ENCODE measurements at places on chromosomes 2 and 18. TPM values are rescaled to one million over a fixed set of nuclear protein-coding genes. Genes with fewer than 3 reads are reported as not detected.

- H3K27ac ChIP-seq, result no peak overlapping the region
- DNase-seq, result no peak
- no peaks in the 10 kb centered on the region for H3K27me3 ChIP-seq
- H3K4me3 ChIP-seq, result no peak overlapping the region
- H3K36me3 ChIP-seq, result no peaks in the 10 kb centered on the region
- H3K4me1 ChIP-seq, result no peaks in the 10 kb centered on the region
Measured at GRCh38 chr2:236720974-236721540, 151.4 kb downstream of the ACKR3 start.

The MYO7B gene
- 0.51 TPM for total RNA-seq

GRCh38 chr2:6972067-6972710, 55.0 kb downstream of the RNF144A start:
- H3K4me1 ChIP-seq, result peaks cover 9% of the 10 kb centered on the region
- DNase-seq, result no peak

GRCh38 chr2:19114754-19115231, 243.6 kb downstream of the OSR1 start:
- no peak overlapping the region for H3K27ac ChIP-seq
- no peak overlapping the region for H3K4me3 ChIP-seq
- no peak for DNase-seq
- H3K36me3 ChIP-seq, result no peaks in the 10 kb centered on the region
- H3K27me3 ChIP-seq, result no peaks in the 10 kb centered on the region
- H3K4me1 ChIP-seq, result peaks cover 2% of the 10 kb centered on the region

The NT5C1B gene
- total RNA-seq, result not detected

- DNase-seq, result no peak
- no peak overlapping the region for H3K27ac ChIP-seq
- no peaks in the 10 kb centered on the region for H3K27me3 ChIP-seq
- peaks cover 35% of the 10 kb centered on the region for H3K4me1 ChIP-seq
Measured at GRCh38 chr18:58856881-58857280, 7.8 kb upstream of the ZNF532 start.

- no peak overlapping the region for H3K27ac ChIP-seq
- no peaks in the 10 kb centered on the region for H3K36me3 ChIP-seq
- DNase-seq, result no peak
Measured at GRCh38 chr2:203707530-203707929, 1.1 kb downstream of the CD28 start.

The DSG4 gene
- total RNA-seq, result not detected

GRCh38 chr2:133169274-133169912, 398.9 kb downstream of the NCKAP5 start:
- no peak overlapping the region for H3K4me3 ChIP-seq
- no peak overlapping the region for H3K27ac ChIP-seq
- DNase-seq, result no peak

The SP140 gene
- 5.5 TPM for total RNA-seq

DNA sequence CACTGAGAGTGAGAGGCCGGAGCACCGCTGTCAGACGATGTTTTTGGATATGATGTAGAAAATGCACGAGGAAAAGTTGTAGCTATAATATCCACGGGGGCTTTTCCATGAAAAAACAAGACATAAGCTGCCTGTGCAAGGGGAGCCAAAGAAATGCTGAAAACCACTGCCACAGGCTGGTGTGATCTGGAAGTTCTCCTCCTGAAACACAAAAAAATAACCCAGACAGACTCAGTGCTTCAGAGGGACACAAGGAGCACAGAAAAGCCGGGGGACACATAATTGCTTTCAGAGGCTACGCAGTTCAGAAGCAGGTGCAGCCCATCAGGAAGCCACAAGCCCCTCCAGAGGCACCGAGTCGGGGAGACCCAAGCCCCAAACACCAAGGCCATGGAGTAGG, 98.2 kb downstream of the ZNF516 start:
- no peaks in the 10 kb centered on the region for H3K36me3 ChIP-seq
- no peak for DNase-seq
- H3K4me1 ChIP-seq, result peaks cover 4% of the 10 kb centered on the region
- no peaks in the 10 kb centered on the region for H3K27me3 ChIP-seq
- H3K4me3 ChIP-seq, result no peak overlapping the region

DNA sequence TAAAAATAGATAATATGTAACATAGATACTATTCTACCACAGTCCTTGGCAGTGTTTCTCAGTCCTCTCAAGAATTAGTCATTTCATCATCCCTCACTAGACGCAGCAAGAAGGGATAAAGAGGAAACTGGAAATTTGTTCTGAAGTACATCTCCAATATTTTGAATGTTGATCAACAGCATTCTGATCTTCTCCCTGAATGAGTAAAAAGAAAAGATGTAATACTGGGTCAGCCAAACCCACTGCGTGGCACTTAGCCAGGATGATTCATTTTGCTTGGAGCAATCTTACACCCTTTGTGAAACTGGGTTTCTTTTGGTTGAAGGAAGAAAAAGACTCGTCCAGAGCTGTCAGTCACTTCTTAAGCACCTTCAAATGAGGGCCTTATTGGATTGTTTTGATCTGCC, 54.1 kb downstream of the TAF1B start:
- peak; percentile 28 for DNase-seq
- H3K27ac ChIP-seq, result no peak overlapping the region
- H3K36me3 ChIP-seq, result peaks cover 2% of the 10 kb centered on the region
- no peak overlapping the region for H3K4me3 ChIP-seq
- no peaks in the 10 kb centered on the region for H3K4me1 ChIP-seq

GRCh38 chr2:38073211-38074057, 2.5 kb downstream of the CYP1B1 start:
- peak overlapping the region; percentile 66 for H3K4me3 ChIP-seq
- H3K4me1 ChIP-seq, result peaks cover 24% of the 10 kb centered on the region
- H3K36me3 ChIP-seq, result no peaks in the 10 kb centered on the region
- H3K27ac ChIP-seq, result peak overlapping the region; percentile 93

DNA sequence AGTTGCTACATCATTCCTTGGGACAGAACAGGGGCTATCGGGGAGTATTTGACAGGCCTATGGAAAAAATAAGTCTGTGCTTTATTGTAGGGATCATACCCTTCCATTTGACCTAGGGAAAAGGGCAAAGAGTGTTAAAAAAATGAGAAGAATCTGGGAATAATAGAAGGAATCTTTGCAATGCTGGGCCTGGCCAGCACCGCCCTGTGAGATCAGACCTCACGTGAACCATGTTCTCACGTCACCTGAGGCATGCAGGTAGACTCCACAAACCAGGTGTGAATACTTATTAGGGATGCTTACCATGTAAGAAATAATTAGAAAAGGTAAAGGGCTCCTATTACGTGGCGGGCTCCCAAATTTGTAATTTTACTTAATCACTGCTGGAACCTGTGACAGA, 177.5 kb upstream of the GATA6 start:
- no peak for DNase-seq
- H3K4me3 ChIP-seq, result no peak overlapping the region
- H3K36me3 ChIP-seq, result no peaks in the 10 kb centered on the region

DNA sequence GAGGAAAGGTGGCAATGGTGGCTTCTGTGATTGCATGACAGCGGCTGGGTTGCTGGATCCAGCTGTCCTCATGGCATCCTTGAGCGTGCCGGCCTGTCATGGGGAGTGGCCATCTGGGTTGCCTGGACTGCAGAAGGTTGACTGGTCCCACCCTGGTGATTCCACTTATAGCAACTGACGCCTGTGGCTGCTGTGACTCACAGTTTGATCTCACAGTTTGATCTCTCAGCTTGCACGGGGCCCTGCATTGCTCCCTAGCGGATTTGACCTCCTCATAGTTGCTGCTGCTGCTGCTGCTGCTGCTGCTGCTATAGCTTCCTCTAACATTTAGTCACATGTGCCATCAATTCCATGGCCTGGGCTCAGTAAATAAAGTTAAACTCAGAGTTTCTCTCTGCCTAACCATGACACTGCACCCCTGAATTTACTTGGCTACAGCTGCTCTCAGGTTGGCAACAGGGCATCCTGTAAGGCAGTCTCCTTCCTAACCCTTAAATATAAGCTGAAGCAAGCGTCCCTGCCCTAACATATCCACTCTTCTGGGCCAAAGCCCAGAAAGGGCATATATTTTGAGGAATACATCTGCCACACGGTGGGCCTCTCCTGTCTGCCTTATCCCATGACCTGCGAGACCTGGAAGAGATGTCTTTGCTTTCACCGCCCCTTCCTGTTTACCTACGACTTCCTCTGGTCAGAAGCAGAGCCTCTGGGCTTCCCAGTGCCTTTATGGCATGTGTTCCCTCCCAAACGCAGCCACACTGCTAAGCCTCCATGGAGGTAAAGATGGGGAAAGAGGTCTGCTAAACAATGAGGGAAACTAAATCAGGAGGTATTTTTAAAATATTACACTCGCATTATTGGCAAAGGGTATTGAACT, 37.8 kb upstream of the CCDC150 start:
- no peaks in the 10 kb centered on the region for H3K27me3 ChIP-seq
- peaks cover 2% of the 10 kb centered on the region for H3K4me1 ChIP-seq
- H3K27ac ChIP-seq, result peak overlapping the region; percentile 71
- DNase-seq, result no peak

The ARHGEF4 gene
- 8.1 TPM for total RNA-seq

- no peak overlapping the region for H3K27ac ChIP-seq
- no peaks in the 10 kb centered on the region for H3K36me3 ChIP-seq
- no peak overlapping the region for H3K4me3 ChIP-seq
- H3K27me3 ChIP-seq, result no peaks in the 10 kb centered on the region
- H3K4me1 ChIP-seq, result peaks cover 10% of the 10 kb centered on the region
Measured at GRCh38 chr2:67510745-67511144, 113.6 kb downstream of the ETAA1 start.

DNA sequence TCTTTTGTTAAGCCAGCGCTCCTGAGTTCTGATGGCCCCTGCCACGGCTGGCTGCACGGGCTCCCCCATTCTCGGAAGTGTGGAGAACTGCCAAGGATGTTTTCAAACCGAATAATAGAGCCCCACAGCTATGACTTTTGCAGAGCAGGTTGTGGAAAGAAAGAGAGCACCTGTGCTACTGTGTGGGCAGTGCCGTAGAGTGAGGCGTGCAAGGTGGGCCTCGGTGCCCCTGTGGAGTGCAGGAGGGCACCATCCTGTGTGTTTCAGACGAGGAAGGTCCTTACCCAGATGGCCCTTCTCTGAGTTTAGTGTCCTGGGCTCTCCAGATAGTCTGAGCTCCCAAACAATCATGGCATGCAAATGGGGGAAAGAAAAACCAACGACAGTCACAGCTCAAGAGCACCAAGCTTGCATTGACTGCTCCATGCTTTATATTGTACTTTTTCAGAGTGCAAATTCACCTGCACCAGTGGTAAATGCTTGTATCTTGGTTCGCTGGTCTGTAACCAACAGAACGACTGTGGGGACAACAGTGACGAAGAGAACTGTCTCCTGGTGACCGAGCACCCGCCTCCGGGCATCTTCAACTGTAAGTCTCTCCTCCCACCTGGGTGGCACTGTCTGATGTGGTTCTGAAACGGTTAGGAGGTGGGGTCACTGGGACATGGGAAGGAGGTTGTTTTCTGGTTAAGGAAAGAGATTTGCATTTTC, 219.4 kb downstream of the LDLRAD4 start:
- DNase-seq, result no peak
- no peaks in the 10 kb centered on the region for H3K4me1 ChIP-seq
- H3K27ac ChIP-seq, result no peak overlapping the region

The CELF4 gene
- 3.0 TPM for total RNA-seq

The POTEC gene
- total RNA-seq, result not detected

DNA sequence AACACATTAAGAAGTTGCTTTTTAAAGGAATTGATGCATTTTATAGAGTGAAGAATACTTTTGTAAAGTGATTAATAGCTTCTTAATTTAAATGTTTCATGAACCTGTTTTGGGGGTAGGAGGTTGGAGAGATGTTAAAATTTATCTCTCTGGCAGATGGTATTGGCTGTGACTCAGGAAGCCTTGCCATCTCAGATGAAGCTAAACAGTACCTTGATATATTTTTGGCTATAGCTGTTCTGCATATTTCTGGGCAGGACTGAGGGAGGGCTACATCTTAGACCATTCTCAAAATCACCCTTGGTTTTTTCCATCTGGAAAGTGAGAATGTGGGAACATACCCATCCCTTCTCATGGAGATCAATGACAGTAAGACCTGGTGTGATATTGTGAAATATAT, 13.4 kb downstream of the CAPN14 start:
- DNase-seq, result no peak
- H3K27me3 ChIP-seq, result no peaks in the 10 kb centered on the region
- H3K27ac ChIP-seq, result no peak overlapping the region
- H3K36me3 ChIP-seq, result no peaks in the 10 kb centered on the region

DNA sequence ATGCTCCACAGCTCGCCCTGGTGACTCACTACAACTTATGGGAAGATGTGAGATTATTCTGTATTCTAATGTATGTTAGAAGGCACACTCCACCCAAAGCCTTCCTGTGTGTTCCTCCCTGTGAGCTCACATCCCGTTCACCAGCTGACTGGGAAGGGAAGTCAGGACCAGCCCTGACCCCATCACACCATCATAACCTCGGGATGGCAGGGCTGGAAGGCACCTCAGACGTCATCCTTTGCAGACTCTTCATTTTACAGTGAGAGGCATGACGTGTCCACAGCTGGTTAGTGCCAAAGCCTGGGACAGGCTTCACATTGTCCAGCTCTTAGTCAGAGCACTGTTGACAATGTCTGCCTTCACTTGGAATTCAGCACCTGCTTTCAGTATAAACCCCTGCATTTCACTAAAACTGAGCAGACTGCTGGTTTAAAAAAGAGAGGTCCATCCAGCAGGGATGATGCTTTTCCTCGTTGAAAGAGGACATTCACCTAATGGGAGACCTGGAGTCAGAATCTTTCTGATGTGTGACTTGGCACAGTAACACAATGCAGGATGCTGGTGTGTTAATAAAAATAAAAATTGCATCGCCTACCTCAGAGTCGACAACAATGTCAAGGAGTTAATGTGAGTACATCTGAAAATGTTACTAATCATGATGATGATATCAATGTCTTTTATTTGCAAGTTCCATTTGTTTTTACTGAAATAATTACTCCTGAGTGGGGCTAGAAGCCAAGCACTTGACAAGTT, 418.0 kb upstream of the TNP1 start:
- H3K27ac ChIP-seq, result no peak overlapping the region
- no peak for DNase-seq
- no peaks in the 10 kb centered on the region for H3K36me3 ChIP-seq
- H3K27me3 ChIP-seq, result no peaks in the 10 kb centered on the region
- H3K4me3 ChIP-seq, result no peak overlapping the region
- H3K4me1 ChIP-seq, result no peaks in the 10 kb centered on the region

GRCh38 chr2:159711562-159712142, 654 bp upstream of the MARCHF7 start:
- peaks cover 6% of the 10 kb centered on the region for H3K4me1 ChIP-seq
- DNase-seq, result no peak
- no peaks in the 10 kb centered on the region for H3K27me3 ChIP-seq

All from lung (tissue), 17 donors.